ENCODE measurements at places on chromosomes 12 and 14. TPM values are rescaled to one million over a fixed set of nuclear protein-coding genes. Genes with fewer than 3 reads are reported as not detected.
A peak's percentile ranks its signal among the peaks of the same experiment; 100 is the strongest.

The TPH2 gene
- not detected for total RNA-seq

DNA sequence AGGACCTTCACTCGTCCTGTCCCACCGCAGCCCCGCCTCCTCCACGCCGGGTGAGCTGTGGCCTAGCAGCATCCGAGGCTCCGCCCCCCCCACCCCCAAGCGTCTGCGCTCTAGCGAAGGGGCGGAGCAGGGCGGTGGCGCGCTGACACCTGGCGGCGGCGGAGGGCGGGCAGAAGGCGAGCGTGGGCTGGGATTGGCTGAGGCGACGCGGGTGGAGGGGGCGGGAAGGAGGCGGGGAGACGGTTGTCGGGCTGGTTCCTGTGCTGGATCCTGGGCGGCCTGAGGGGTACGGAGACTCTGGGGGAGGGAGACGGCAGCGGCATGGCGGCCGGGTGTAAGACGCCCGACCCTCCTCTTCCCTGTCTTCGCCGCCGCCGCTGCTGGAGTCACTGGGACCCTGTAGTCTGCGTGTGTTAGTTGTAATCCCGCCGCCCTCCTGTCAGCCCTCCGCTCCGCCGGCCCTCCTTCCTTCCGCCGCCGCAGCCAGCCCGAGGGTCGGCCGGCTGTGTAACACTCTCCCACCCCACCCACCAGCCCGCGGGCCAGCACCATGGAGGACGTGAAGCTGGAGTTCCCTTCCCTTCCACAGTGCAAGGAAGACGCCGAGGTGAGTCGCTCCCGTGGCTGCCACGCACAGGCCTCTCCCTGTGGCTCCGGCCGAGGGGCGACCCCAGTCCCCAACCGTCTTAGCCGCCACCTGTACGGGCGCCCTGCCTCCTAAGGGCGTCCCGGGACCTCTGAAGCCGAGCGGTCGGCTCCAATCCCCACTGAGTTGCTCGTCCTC, at the start of gene STYX:
STYX (plus strand) TSS at position 242 of the 784 bp plus-strand sequence; CDS start at position 551, 309 bp downstream.
- DNase-seq: peak; percentile 99

DNA sequence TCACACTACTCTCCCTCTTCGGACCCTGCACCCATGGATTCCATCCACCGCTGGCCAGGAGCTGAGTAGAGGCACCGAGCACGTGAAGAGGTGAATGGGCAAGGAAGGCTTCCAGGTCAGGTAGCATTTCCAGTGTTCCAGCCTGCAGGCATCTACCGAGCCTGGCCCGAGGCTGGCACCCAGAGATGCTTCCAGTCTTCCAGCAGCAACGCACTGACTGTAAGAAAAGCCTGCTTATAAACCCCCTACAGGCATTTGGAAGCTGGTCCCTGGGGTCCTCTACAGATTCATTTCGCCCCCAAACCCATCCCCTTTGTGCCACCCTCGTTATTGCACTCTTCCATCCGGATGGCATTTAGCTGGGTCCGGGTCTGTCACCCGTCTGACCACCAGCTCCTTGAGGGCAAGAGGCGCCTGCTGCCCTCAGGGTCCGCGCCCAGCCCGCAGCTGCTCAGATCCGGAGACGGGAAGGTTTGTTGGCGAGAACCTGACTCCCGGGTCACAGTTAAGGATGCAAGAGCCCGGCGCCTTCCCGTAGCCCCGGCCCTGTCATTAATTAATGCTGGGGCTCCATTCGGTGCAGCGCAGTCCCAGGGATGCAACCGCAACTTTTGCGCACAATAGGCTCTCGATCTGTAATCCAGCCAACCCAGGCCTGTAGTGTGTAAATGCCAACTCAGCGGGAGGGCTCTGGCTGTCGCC, 614 bp upstream of the MARK3 start:
- no peak for DNase-seq

- no peak for DNase-seq
Measured at GRCh38 chr12:89316705-89317139, 35.6 kb downstream of the DUSP6 start.

DNA sequence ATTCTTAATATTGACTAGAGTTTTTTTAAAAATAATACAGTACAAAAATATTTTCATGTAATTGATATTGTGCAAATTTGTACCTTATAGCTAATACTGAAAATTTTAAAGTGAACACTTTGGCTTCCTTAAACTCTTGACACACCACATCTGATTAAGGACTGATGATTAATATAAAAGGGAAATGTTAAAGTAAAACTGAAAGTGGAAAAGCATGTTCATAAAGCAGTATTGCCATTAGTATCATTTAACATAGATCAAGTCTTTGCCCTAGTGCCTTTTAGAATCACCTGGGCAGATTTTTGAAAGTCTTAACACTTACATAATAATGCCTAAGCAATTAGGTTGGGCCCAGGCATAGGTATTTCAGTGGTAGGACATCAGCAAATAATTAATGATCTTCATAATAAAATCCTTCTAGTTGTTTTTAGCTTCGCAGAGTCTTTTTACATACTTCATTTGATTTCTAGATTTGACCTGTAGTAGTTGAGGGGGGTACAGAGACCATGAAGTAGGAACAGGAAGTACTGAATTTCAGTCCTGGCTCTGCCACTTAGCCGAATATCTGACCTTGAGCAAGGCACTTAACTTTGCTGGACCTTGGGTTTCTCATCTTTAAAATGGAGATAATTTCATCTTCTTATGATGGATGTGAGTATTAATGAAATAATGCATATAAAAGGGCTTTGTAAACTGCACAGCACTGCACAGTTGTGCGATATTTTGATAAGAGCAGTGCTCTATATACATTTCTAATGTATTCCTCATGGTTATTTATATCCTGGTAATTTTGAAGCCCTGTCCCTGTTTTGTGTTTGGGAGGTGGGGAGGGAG, 43.7 kb downstream of the MARK3 start:
- DNase-seq: no peak

Measured in activated CD4-positive, alpha-beta memory T cell treated with anti-CD3 and anti-CD28 coated beads for 36 hours (primary cell).